GM19239 (cell line): ENCODE measurements at places on chromosomes 6 and 20.

DNA sequence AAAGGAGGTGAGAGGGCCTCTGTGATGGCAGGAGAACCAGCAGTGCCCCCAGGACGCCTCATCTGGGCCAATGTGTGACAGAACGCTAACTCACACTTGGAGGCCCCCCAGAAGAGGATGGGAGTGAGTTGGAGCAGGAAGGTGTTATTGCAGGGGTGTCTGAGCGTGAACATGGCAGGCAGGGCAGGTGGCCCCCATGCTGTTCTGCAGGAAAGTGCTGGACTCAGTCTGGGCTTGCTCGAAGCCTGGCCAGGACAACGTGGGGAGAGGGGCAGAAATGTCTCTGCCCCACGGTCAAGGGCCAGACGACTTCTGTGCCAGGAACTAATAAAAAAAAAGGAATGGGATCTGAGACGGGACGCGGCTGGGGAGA is 931 bp upstream of the EBF4 start:
- DNase-seq, result no peak

DNA sequence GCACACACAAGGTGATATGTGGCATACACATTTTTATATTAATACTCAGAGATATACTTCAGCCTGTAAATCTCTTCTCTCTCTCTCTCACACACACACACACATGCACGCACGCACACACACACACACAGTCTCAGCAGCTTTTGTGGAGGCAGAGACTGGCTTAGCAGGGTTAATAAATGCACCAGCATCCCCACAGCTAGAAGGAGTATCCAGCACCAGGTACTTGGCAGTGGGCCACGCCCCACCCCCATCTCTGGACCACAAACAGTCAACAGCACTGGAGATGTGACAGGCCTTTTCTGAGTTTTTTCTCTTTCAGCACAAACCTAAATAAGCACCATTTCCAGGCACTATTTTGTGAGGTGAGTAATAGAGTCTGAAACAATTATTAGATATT is 47.3 kb upstream of the LRFN2 start:
- no peak for DNase-seq

DNA sequence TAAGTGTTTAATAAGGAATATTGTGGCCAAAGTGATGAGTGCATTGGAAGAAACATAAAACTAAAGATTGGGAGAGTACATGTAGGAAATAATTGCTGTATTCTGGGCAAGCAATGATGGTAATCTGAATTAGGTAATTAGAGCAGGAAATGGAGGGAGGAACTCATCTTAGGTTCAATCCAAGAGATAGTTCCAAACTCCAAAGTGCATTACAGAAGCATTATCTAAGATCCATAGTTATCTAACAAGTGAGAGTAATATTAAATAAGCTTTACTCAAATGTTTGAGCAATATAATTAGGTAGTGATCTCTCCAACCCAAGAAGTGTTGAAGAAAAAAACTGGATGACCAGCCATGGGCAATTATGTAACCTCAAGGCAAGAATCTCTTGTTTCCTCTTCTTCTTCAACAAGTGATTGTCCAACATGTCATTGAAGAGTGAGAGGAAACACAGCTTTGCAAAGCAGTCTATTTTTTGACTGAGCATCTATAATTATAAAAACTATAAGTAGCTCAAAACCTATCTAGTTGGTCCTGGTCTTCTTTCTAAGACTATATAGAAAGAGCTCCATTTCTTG is 181.2 kb upstream of the TNFAIP3 start:
- DNase-seq, result no peak

- no peak for DNase-seq
Observed at GRCh38 chr6:144660561-144661115, 375.5 kb downstream of the UTRN start.

DNA sequence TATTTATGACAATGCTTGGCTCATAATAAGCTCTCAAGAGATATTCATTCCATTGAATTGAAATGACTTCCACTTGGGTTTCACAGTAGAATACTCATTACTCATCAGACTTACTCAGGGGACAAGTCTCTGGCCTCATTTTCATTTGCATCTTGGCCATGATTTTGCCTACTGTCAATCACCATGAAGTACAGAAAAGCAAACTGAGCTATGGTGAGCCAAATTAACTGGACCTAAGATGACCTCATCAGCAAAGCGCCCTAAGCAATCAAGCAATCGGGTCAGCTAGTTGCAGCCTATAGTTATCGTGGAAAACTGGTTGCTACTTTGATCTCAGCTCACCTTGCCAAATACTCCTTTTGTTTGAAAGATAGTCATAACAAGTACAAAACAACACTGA is 494.7 kb upstream of the SLC35B3 start:
- DNase-seq, result no peak

GRCh38 chr6:75922226-75922625 is 150.2 kb downstream of the IMPG1 start:
- DNase-seq, result no peak
